ENCODE measurements at places on chromosomes 5 and 9.

GRCh38 chr9:112348257-112349007 lies 15.0 kb upstream of the PTBP3 start:
- peak; percentile 94 for DNase-seq

DNA sequence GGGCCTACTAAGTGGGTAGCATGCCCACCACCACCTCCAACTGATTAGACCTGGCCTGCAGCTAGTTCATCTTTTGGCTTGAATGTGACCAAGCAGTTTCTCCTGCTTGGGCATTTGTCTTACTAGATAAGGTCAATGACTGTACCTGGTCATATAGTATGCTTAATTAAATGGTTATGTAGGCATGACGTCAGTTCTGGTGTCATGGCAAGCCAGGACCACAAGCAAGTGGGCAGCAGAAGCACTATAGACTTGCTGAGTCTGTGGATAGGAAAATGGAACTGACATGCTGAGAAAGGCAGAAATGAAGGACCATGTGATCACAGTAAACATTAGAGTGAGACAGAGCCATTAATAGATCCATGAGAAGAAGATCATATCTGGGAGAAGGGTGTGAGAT lies 55.6 kb upstream of the C6 start:
- DNase-seq, result no peak

DNA sequence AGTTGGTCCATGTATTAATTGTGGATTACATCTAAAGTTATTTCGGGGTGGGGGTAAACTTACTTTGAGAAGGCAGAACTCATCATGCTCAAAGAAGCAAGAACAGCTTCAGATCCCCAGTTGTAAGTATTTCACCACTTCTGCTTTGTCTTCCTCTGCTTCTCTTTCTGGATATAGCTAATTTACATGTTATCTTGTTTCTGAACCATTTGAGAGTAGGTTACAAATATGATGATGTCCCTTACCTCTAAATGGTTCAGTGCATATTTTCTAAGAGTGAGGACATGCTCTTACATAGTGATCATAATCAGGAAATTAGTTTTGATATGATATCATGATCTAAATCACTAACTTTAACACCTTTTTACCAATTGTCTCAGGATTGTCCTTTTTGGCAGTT lies 11.9 kb downstream of the TRIO start:
- DNase-seq, result no peak

- DNase-seq, result peak; percentile 96
Observed at GRCh38 chr5:125043781-125044391, 297.4 kb upstream of the ZNF608 start.

DNA sequence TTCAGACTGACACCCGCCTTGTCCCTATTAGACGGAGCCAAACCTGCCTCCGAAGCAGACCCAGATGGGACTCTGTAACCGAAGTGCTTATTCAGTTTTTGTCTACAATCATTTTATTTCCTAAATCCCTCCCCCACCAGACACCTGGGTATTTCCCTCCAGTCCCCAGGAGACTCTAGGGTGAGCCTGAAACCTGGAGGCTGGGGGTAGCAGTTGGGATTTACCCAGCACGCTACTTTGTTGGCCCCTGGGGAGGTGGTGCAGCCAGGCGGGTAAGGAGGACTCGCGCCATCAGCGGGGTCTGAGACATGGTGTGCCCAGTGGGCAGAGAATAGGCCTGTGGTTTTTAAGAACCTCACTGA lies 1.3 kb upstream of the LHX2 start:
- no peak for DNase-seq

- DNase-seq, result no peak
Observed at GRCh38 chr5:155466851-155467250, 453.3 kb downstream of the KIF4B start.

GRCh38 chr9:30065888-30066287 lies 2318.6 kb upstream of the ACO1 start:
- DNase-seq, result no peak

DNA sequence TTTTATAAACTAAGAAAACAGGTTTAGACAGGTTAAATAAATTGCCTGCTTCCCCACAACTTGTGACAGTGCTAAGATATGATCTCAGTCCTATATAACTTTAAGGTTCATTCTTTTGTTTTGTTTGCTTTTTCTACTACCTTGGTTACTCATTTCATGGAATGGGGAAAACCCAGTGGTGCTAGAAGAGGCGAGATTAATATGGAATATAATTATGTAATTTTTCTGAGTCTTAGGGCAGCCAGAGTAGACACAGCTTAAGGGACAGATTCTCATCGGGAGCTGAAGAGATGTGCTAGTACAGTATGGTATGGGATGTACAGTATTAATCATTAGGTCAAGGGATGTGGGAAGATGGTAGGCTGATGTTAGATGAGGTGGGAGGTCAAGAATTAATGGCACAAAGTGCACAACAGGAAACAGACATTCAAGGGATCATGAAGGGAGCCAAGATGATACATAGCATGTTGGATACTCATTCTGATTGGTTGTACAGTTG lies 6.2 kb downstream of the TRIM32 start:
- no peak for DNase-seq

All from right lobe of liver (tissue), 6 donors.